Lung microvascular endothelial cell (primary cell): ENCODE measurements at places on chromosomes 2 and 18.
A peak's percentile ranks its signal among the peaks of the same experiment; 100 is the strongest.

GRCh38 chr2:54984476-54984875, 65.8 kb downstream of the RTN4 start:
- no peak for DNase-seq

DNA sequence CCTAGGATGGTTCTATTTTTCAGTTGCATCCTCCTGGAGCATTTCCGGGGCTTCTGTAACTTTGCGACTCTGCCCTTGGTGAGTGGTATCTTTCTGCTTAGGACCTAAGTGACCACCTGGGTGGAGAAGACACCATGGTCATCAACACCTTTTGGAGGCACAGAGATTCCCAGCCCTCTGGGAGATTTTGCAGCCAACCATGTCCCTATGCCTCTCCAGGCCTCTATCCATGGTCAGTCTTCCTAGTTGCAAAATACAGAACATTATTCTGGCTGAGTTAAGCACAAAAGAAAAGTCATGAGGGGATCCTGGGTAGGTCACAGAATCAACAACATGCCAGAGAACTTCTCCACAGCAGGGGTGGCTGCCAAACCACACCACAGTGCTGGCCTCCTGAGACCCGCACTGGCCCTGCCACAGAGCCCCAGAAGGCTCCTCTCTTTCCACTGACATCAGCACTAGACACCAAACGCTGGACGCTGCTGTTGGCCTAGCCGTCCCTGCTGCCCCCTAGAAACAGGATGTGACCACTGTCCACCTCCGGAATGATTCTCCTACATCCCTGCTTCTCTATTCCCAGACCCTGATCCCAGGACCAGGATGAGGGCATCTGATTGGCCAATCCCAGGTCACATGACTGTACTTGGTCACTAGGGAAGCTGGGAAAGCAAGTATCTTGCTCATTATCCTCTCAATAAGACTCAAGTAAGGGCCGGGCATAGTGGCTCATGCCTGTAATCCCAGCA, 47.7 kb downstream of the SMAD7 start:
- DNase-seq, result no peak

GRCh38 chr2:24824966-24825882, 32.0 kb downstream of the CENPO start:
- no peak for DNase-seq

- no peak for DNase-seq
These were observed 116.6 kb upstream of the FAM136A start for GRCh38 chr2:70418514-70418913.

DNA sequence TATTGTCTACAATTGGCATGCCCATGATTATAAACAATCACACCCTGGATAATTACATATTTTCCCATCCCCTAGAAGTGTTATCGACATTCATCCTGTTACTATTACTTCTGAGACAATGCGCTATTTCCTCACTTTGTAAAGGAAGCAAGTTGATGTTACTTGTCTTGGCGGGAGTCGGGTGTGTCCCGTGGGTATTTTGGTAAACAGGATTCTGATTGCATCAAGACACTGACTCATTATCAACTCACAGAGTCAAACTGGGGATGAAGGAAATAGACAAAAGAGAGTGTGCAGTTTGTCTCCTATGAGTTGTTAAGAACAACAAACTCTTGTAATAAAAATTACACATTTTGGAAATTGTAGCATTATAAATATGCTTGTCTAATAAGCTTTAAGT, 142.7 kb downstream of the GALR1 start:
- no peak for DNase-seq

DNA sequence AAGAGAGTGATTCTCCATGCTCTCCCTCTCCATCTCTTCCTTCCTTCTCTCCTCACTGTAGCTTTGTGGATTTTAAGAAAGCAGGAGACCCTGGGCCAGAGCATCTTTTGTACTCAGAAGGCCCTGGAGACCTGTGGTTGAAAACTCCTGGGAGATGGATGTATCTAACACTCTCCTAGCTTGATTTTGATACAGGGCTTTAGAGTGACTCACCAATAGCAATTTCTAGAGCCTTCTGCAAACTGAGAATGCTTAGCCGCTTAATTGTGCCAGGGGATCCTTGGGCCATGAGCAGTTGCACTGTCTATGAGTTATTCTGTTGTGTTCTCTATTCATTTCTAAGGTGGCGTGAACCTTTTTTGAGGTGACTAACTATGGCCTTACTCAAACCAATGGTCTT, 17.7 kb downstream of the HOXD1 start:
- DNase-seq, result no peak

DNA sequence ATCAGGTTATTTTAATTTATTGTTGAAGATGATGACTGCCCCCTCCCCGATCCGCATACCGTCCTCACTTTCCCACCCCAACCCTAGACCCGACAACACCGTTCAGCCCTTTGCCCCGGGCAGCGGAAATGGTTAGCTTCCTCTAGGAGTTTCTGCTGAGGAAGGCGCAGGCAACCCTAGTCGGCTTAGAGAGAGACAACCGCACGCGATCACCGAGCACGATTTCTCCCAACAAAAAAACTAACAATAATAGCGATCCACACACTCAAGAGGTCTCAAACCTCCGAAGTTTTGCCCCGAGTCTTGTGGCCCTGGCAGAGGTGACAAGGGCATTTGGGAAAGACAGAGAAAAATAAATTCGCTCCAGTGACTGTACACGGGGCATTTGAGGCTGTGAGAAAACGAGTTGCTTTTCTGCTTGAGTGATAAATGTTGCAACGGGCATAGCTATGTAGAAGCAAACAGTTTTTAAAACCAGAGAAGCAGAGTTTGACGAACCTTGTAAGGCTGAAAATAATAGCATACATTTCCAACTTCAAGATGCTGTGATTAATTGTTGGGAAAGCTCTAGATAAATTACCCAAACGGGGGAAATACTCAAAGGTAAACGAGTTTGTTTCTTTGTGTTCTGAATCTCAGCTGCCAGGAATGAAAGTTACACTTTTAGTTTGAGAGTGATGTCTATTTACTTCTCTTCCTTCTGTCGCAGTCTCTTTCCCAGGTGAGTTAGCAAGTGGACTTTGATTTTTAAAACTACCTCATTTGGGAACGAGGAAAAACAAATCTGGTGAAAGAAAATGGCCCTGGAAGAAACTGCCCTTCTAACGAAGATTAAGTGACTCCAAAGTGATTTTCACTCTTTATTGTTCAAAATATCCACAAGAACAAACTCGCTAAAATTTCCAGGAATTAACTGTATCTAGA, 11.0 kb upstream of the SIX3 start:
- no peak for DNase-seq

DNA sequence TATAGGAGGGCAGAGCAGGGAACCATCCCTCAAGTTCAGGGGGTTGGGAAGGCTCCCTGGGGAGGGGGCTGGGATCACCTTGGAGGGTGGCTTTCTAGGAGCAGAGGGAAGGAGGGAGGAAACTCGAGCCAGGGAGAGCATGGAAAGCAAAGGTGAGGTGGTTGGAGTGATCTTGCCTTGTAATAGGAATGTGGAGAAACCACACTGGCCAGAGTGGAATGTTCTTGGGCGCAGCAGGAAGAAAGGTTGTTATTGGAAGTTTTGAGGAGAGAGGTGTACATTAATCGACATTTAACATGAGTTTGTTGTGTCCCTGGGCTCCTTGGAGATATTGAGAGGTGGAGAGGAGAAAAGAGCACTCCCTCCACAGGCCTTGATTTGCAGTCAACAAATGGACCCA, 272.2 kb downstream of the PRKCE start:
- DNase-seq, result no peak

DNA sequence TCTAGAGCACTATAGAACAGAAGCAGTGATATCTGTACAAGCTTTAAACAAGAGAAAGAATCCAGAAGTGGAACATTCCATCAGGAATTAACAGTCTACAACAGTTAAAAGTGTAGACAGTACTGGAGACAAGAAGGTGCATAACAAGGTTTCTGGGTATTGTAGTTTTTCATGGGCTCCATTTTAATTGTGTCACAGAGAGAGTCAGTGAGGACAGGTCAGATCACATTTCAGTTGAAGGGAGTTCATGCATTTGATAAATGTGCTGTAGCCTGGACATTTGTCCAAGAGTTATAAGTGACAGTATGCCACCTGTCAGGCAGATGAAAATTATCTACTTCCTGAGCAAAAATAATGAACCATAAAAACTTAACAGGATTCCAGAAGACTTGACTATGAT, 328.6 kb downstream of the CNTNAP5 start:
- no peak for DNase-seq

DNA sequence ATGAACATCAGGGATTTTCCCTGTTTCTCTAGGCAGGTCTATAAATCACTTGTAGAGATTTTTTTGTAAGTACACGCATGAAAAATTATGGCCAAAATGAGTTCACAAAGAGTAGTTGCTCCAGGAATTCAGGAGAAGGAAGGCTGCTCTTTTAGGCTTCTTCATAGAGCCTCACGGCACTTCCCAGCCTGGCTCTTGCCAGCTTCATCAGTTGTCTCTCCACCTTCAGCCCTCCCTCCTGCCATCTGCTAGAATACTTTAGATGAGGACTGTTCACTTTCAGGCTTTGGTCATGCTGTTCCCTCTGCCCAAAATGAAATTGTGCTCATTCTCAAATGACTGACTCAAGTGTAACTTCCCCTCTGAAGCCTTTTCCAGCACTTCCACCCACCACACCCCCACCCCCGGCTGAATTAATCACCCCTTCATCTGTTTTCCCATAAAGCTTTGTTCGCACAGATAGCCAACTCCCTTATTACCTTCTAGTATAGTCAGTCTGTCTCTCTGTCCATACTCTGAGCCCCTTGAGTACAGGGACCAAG, 1.8 kb upstream of the ABCA12 start:
- no peak for DNase-seq

GRCh38 chr2:70045932-70046331, 41.3 kb upstream of the PCBP1 start:
- no peak for DNase-seq

DNA sequence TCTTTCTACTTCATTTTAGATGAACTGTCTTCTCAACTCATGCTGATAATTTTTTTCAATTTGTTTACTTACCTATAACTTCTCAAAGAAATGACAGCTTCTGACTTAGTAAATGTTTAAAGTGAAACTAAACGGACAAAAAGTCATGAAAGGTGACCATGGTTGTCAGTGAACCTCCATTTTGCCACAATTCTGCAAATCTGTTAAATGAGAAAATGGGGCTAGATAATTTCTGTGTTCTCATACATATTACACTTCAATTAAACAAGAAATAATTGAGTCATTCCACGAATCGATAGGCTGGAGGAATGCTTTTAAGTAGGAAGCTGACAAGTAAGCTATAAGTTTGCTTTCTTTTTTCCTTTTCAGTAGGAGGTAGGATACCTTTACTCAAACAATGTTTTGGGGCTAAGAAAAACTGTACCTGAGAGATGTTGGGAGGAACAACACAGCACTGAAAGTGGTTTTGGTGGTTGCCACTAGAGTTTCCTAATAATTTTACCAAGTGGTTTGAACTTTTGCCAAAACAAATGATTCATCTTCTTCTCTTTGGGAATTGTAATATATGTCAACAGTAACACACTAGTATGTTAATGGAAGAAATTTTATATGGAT, 17.1 kb downstream of the DYNAP start:
- no peak for DNase-seq

GRCh38 chr2:190718652-190719526, 70.0 kb downstream of the NAB1 start:
- DNase-seq, result peak; percentile 90

GRCh38 chr2:42133771-42134195, 35.4 kb upstream of the EML4 start:
- DNase-seq, result no peak

GRCh38 chr18:27922780-27923179, 254.2 kb downstream of the CDH2 start:
- DNase-seq, result no peak

DNA sequence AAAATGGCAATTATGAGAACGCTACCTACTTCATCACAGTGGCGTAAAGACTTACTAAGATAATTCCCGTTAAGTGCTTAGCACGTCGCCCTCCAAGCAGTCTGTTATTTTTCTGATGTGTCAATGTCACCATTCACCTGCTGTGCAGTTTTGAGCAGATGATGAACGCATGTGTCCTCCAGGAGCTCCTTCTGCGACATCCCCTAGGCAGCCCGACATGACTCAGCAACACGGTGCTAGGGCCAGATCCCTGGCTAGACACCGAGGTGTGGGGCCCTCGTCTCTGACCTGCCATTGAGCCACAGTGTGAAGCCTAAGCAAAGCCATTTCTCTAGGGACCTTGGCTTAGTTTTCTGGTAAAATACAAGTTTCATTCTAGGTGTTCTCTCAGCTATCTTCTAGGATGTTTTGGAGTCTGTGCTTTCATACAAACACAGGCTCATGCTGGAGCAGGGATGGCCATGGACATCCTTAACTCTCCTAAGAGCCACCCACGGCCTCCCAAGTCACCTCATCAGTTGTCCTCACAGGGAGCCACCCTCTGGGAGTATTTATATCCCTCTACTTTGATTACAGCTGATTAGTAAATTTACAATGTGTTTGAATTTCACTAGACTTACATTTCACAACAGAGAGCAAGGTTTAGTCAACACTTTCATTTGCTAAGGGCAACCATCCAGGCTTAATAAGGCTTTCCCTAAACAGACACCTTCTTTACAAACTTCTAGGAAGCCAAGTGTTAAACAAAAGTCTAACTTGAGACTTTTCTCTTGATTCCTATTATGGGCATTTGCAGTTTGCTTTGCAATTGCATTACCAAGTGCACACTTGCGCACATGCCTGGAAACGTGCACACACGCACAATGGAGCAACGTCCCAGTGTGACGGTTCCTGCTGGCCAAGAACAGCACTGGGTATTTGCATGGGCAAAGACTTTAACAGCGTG, 376.8 kb upstream of the ID2 start:
- DNase-seq, result no peak

GRCh38 chr2:234603619-234604018, 106.7 kb upstream of the ARL4C start:
- DNase-seq, result no peak

- DNase-seq, result no peak
These were observed 22.2 kb downstream of the ITGB1BP1 start for GRCh38 chr2:9401059-9401547.

GRCh38 chr2:187338679-187339121, 109.4 kb downstream of the CALCRL start:
- no peak for DNase-seq

- DNase-seq, result no peak
These were observed 294.3 kb upstream of the MEX3C start for GRCh38 chr18:51491678-51492372.

DNA sequence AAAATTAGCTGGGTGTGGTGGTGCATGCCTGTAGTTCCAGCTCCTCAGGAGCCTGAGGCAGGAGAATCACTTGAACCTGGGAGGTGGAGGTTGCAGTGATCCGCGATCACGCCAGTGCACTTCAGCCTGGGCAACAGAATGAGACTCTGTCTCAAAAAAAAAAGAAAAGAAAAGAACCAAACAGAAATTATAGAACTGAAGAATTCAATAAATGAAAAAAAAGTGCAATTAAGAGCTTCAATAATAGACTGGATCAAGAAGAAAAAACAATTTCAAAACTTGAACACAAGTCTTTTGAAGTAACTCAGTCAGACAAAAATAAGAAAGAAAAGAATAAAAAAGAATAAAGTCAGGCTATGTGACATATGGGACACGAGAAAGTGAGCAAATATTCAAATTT, 175.8 kb upstream of the ZSWIM2 start:
- no peak for DNase-seq
